NCI-H510A (cell line): ENCODE measurements at places on chromosomes 7 and 10.
A peak's percentile ranks its signal among the peaks of the same experiment; 100 is the strongest.

DNA sequence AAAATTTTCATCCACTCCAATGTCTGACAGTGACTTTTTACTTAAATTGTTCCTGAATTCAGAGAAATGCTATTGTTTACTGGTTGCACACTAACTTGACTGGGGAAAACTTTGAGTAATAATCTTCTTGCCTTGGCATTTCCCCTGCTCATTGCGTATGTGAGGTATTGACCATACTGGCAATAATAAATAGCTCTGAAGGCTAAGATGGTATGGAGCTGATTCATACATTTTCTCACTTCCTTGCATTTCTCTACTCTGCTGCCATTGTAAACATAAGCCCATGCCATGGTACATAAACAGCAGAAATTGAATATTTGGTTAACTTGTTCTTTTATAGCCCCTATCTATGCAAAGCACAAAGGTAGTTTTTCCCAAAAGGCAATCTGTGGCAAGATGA lies 290.0 kb downstream of the RNLS start:
- no peak for DNase-seq

DNA sequence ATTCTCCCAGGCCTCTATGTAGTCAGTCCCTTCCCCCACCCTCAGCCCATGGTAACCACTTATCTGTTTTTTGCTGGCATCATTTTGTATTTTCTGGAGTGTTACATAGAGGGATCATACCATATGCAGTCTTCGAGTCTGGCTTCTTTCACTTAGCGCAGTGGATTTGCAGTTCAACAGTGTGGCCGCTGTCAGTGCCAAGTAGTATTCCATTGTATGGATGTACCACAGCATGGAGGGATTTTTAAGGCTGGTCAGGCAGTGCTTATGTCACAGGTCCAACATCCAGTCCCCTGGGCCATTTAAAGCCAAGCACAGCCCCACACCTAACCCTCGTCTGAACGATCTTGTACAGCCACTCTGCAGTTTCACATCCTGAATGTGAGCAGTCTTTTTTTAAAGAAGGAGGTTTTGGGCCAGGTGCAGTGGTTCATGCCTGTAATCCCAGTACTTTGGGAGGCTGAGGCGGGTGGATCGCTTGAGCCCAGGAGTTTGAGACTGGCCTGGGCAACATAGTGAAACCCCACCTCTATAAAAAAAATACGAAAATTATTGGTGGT lies 121.8 kb downstream of the CUX1 start:
- DNase-seq, result no peak

DNA sequence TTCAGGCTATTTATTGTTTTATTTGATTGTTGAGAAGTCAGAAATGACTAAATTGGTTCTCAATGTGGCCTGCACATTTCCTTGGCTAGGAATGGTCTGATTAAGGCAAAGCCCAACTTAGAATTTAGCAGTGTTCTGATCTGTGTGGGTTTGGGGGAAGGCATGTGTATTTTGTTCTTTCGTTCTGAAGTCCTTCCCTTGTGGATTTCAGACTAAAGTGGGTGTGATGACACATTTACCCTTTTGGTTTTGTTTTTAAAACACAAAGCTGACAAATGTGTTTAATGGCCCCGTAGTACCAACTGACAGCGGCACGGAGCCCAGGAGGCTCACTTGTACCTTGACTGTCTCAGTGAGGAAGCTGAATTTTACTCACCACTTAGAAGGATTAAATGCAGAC lies 452.3 kb upstream of the GALNT17 start:
- DNase-seq, result no peak

DNA sequence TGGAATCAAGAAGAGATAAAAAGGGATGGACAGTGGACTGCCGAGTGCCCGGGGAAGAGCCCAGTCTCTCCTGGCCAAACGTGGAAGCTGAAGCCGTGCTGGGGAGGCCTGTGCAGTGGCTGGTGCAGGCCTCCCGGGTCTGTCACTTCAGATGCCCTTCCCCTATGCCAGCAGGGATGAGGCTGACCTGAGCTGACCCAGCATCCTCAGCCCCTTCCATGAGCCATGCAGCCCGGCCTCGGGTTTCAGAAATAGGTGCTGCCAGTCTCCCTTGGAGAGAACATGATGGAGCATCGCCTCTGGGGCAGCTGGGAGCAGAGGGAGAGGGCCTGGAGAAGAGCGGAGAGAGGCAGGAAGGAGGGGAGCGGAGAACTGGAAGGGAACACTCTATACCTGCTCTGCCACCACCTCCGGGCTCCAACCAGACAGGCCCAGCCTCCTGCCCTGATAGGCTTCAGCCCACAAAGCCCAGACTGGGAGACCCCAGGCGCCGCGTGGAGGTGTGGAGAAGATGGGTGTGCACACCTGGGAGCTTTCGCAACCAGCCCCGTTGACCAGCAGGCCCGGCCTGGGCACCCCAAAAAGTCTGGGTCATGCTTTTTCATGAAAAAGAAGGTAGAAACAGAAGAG lies 68.6 kb upstream of the PPP2R2D start:
- DNase-seq, result no peak

- DNase-seq, result peak; percentile 2
Measured at GRCh38 chr7:35035511-35035961, 1.7 kb downstream of the DPY19L1 start.
